ENCODE measurements at places on chromosomes 7 and 10. TPM values are rescaled to one million over a fixed set of nuclear protein-coding genes. Genes with fewer than 3 reads are reported as not detected.

Gene FAM221A
- total RNA-seq: 5.6 TPM

Gene VGF
- 2.5 TPM for total RNA-seq

DNA sequence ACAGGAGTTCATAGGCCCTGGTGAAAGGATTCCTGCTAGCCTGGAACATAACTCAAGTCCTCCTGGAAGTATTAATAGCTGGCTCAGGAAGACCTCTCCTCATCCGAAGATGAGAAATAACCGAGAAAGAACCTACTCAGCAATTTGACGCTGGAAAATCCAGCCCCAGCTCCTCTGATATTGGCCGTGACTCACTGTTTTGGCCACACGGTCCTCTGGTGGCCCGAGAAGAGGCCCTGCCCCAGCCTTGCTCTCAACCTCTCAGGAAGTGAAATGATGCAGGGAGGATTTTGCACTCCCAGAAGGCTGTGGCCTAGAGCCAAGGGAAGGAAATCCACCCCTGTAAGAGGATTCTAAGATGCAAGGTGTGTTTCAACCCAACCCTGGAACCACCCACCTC lies 121.6 kb downstream of the MTPAP start:
- no peak overlapping the region for H3K4me3 ChIP-seq
- no peak overlapping the region for H3K27ac ChIP-seq
- no peaks in the 10 kb centered on the region for H3K4me1 ChIP-seq
- DNase-seq: peak; percentile 20
- H3K36me3 ChIP-seq: no peaks in the 10 kb centered on the region

- peak within 1 kb of the TSS; percentile 90 for H3K4me3 ChIP-seq
- no peaks in the 10 kb centered on the region for H3K27me3 ChIP-seq
- no peak within 1 kb of the TSS for H3K27ac ChIP-seq
- DNase-seq: peak; percentile 80
- H3K4me1 ChIP-seq: peaks cover 22% of the 10 kb centered on the region
Observed at GRCh38 chr7:95772298-95772770, at the start of gene DYNC1I1. Gene DYNC1I1, plus strand, starts transcription at chr7:95772554. Its CDS starts 32,176 bp downstream, at chr7:95804730.

DNA sequence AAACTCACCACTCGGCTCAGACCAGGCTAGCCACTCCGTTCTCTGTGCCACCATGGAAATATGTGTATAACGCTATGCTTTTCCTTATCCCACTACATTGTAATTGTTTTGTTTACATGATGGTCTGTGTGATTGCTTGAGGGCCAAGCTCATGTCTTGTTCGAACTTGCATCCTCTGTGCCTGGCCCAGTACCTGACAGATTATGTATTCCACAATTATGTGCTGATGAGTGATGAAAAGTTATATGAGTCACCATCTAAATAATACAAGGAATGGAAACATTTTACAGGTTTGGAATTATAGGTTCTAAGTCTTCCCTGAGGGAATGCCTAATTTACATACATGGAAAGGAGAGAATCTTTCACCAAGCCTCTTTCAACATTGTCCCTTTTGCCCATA lies 137.4 kb downstream of the C7orf25 start:
- DNase-seq: no peak
- peaks cover 15% of the 10 kb centered on the region for H3K4me1 ChIP-seq
- no peaks in the 10 kb centered on the region for H3K36me3 ChIP-seq
- no peak overlapping the region for H3K4me3 ChIP-seq

- H3K4me3 ChIP-seq: no peak overlapping the region
- H3K36me3 ChIP-seq: no peaks in the 10 kb centered on the region
- DNase-seq: no peak
- H3K27ac ChIP-seq: no peak overlapping the region
- H3K4me1 ChIP-seq: peaks cover 20% of the 10 kb centered on the region
Observed at GRCh38 chr7:4158441-4159153, 523.5 kb upstream of the FOXK1 start.

DNA sequence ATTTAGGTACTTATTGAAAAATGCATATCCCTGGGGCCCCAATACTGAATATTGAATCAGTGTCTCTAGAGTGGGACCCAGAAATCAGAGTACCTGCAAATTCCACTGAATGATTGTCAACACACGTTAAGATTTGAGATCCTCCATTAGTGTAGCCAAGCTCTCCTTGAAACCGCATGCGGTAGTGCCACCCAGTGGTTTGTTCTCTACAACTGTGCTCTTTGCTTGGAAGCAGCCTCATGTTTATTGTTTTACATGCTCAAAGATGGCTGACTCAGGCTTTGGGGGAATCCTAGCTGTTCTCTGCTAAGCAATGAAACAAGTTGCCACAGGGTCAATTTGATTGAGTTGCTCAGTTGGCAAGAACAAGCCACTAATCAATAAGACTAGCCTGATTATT lies 340.2 kb upstream of the CELF2 start:
- H3K36me3 ChIP-seq: no peaks in the 10 kb centered on the region
- H3K27me3 ChIP-seq: no peaks in the 10 kb centered on the region
- H3K27ac ChIP-seq: no peak overlapping the region
- no peak overlapping the region for H3K4me3 ChIP-seq
- no peaks in the 10 kb centered on the region for H3K4me1 ChIP-seq
- peak; percentile 18 for DNase-seq

- no peak overlapping the region for H3K4me3 ChIP-seq
- no peaks in the 10 kb centered on the region for H3K27me3 ChIP-seq
- no peak overlapping the region for H3K27ac ChIP-seq
- no peaks in the 10 kb centered on the region for H3K4me1 ChIP-seq
Observed at GRCh38 chr10:11866199-11866925, 43.2 kb downstream of the PROSER2 start.

GRCh38 chr10:93390306-93391090 lies 91.6 kb downstream of the MYOF start:
- no peak for DNase-seq
- H3K4me3 ChIP-seq: no peak overlapping the region
- H3K27ac ChIP-seq: no peak overlapping the region
- peaks cover 77% of the 10 kb centered on the region for H3K36me3 ChIP-seq

GRCh38 chr10:20598590-20598989 lies 298.5 kb downstream of the NEBL start:
- no peaks in the 10 kb centered on the region for H3K27me3 ChIP-seq
- H3K27ac ChIP-seq: no peak overlapping the region
- no peaks in the 10 kb centered on the region for H3K4me1 ChIP-seq
- peak; percentile 52 for DNase-seq
- no peaks in the 10 kb centered on the region for H3K36me3 ChIP-seq

- no peaks in the 10 kb centered on the region for H3K27me3 ChIP-seq
- no peak overlapping the region for H3K4me3 ChIP-seq
- peak; percentile 57 for DNase-seq
Observed at GRCh38 chr7:40507166-40507565, 372.4 kb downstream of the SUGCT start.

GRCh38 chr10:114482480-114483304 lies 78.4 kb upstream of the AFAP1L2 start:
- H3K4me3 ChIP-seq: no peak overlapping the region
- peaks cover 4% of the 10 kb centered on the region for H3K4me1 ChIP-seq
- no peaks in the 10 kb centered on the region for H3K36me3 ChIP-seq
- no peak overlapping the region for H3K27ac ChIP-seq
- no peaks in the 10 kb centered on the region for H3K27me3 ChIP-seq
- no peak for DNase-seq

GRCh38 chr7:95245828-95246500 lies 78.4 kb downstream of the PON1 start:
- H3K36me3 ChIP-seq: no peaks in the 10 kb centered on the region
- DNase-seq: no peak
- no peaks in the 10 kb centered on the region for H3K27me3 ChIP-seq
- no peak overlapping the region for H3K4me3 ChIP-seq

Measured in PC-3 (cell line).